Stimulated activated CD8-positive, alpha-beta memory T cell treated with anti-CD3 and anti-CD28 coated beads, Interleukin-15, amount 100 ng/mL, for 4 hours (primary cell): ENCODE measurements at places on chromosomes 6 and 20.

- no peak for DNase-seq
Observed at GRCh38 chr6:152127432-152128165, 320.1 kb downstream of the ESR1 start.

- DNase-seq: no peak
Observed at GRCh38 chr6:87431263-87431662, 23.5 kb downstream of the CFAP206 start.

GRCh38 chr20:60804918-60805630, 447.0 kb upstream of the CDH4 start:
- DNase-seq: no peak

GRCh38 chr20:47765271-47765670, 20.0 kb downstream of the SULF2 start:
- no peak for DNase-seq

DNA sequence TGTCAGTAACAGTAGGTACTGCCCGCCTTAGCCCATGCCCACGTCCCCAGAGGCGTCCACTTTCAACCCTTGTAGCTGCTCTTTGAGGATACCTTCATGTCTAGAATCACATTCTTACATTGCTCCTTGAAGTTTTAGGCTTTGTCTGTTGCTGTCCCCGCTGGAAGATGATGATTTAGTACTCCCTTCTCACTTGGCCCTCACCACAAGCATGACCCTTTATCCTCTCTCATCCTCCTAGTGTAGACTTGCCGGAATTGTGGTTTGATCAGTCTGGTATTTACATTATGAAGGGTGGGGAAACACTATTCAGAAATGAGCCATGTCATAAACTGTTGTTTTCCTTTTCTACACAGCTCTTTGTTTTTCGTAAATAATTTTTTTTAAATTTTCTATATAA, 87.4 kb downstream of the ARID1B start:
- DNase-seq: no peak

DNA sequence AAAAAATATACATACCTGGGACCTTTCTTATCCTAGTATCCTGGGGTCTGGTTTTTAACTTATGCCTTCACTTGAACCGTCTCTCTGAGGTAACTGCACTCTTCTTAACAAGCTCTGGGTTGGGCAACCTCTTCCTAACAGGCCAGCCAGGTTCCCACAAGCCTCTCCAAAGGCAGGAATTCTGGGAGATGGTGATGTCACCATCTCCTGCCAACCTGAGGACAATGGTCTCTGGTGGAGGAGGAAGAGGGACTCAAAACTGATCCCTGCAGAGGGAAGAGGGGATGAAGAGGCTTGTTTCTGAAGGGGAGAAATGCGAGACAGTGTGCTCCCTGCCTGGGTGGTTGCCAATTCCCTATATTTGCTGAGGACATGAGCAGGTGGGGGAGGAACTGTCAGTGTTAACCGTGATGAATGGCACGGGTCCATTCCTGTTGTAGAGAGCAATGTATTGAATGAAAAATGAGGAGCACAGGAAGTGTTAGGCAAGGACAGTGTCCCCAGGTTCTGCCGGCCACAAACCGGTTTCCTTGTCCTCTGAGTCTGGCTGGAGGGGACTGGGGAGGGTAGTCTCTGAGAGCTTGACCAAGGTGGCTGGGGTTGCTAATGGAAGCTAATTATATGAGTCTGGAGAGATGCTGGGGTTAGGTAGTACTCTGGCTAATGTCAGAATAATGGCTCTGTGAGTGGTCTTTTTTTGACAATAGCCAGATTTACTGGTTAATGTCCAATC, 95.5 kb downstream of the KCNB1 start:
- no peak for DNase-seq

DNA sequence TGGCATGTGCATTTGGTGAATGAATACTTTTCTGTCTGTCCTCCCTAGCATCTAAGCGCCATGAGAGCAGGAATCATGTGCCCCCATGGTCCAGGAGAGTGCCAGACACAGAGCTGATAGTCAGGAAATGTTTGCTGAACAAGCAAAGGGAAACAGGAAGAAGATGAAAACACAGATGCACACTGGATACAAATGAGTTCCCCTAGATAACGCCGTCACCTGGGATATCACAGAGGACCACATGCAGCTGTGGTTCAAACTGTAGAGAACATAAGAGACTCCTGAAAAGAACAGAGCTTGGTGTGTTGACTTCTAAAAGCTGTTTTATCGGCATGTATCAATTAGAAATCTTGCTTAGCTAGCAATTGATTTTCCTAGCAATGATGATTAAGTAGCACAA, 293.7 kb downstream of the BTBD3 start:
- DNase-seq: no peak

DNA sequence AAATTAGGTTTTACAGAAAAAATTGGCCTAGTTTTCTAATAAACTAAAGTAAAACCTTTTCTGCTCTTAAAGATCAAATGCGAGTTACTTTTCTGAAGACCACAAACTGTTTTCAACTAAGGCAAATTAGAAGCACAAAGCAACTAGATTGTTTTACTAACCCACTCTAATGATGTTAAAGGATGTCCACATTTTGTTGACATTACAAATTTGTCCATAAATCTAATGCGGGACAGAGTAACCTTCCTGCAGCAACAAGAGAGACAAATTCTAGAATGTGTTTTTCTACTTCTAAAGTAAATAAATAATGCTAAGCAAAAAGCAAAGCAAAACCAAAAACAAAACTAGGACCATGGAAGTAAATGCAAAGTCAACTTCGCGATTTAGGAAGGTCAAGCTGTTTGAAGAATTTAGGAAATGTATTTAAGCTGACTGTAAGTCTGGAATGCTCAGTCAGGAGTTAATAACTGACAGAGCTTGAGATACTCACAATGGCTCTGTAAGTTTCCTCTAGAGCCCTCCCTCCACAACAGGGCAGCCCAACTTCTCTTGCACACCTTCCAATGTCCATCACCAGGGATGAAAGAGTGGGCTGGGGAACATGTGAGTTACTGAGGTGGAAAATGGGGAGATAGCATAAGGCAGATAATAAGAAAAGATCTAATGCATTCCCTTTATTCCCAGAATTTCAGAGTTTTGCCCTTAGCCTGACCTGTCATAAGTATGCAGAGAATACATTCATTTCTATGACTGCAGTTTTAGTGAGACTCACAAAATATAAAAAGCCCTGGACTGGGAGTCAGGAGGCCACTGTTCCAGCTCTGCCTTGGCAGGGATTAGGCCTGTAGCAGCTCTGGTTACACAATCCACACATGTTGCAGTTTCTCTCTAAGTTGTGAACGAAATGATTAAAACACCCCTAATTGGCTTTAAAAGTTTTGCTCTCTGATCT, 158.8 kb downstream of the FOXA2 start:
- no peak for DNase-seq

DNA sequence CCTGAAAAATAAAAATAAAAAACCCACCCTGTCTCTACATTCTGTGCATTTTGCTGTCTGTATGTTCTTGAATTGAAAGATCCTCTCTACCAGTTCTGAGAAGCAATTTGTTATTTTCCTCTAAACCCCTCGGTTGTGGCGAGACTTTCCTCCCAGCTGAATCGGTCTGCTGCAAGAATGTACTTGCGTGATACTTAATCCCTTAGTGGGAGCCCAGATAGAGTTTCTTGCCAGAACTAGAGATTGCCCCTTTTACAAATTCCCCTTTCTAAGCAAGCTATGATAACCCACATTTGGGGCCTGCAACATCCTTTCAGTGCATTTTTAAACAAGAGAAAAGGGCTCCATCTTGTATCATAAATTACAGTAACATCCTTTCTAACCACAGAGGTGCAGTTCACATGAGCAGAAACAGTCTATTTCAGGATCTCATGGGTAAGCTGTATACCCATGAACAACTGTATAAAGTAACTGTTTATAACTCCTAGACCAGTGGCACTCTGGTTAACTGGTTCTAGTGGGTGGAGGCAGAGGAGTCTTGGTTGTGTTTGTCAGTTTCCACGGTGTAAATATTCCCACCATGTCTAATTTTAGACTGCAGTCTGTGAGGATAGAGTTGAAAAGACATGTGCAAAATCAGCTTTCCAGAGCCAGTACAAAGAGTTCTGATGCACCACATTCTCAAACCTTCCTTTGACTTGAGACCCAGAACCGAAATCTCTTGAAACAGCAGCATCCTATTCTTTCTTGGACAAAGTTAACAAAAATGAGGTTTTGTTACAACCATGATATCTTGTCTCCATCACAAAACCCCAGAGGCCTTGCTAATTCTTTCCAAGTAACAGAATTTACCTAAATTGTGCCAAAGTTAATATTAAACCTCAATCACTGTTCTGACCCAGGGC, 113.1 kb upstream of the ZNF217 start:
- DNase-seq: no peak

- no peak for DNase-seq
Observed at GRCh38 chr6:1552296-1552761, 57.4 kb upstream of the FOXC1 start.

GRCh38 chr6:50821441-50822077, 2.9 kb downstream of the TFAP2B start:
- no peak for DNase-seq

DNA sequence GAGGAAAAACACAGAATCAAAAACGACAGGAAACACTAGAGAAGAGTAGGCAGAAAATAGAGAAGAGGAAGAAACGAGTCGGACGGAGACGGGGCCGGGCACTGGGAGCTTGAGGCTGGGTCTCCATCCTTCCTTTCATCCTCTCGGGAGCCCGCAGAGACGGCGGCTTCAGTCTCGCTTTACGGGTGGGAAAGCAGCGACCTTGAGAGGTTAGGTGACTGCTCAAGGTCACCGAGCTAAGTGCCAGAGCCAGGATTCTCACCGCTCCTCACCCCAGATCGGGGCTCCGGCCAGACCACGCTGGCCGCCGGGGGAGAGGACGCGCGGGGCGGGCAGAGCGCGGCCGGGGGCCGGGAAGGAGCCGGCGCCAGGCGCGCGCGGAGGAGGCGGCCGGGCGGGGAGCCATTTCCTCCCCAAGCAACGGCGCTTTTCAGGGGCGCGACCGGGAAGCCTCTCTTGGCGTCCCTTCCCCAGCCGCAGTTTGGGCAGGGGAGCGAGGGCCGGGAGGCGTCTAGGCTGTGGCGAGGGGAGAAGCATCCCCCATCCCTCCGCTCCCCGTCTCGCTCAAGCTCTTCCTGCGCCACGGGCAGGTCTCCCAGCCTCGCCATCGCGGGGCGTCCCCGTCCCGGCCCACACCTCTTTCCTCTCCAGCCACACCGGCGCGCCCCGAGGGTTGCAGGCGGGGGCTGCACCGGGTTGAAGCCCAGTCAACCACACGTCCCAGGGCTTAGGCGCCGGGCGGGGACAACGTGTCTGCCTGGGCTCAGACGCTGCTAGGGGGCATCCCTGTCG, 24.1 kb upstream of the MAP3K7 start:
- DNase-seq: peak; percentile 5

DNA sequence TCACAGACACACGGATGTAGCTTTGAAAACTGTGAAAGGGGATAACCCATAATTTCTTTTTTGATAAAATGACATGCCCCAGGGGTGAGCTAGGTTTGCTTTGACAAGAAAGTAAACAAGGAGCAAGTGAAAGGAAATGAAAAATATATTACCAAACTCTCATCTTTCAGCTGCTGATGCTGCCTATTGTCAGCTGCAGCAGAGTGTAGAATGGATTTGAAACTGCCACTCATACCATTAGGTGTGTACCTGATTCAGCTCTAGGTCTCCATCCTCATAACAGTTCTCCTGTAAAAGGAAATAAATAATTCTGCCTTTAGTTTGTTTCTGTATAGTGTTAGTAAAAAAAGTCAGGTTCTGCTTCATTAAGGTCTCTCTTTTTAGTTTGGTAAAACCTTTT, 415.1 kb upstream of the MARCKS start:
- no peak for DNase-seq

GRCh38 chr6:154292855-154293519, 63.6 kb downstream of the IPCEF1 start:
- DNase-seq: no peak

- no peak for DNase-seq
Observed at GRCh38 chr6:85703406-85703805, 60.7 kb upstream of the SYNCRIP start.

GRCh38 chr6:41208439-41209106, 7.6 kb upstream of the TREML2 start:
- no peak for DNase-seq

DNA sequence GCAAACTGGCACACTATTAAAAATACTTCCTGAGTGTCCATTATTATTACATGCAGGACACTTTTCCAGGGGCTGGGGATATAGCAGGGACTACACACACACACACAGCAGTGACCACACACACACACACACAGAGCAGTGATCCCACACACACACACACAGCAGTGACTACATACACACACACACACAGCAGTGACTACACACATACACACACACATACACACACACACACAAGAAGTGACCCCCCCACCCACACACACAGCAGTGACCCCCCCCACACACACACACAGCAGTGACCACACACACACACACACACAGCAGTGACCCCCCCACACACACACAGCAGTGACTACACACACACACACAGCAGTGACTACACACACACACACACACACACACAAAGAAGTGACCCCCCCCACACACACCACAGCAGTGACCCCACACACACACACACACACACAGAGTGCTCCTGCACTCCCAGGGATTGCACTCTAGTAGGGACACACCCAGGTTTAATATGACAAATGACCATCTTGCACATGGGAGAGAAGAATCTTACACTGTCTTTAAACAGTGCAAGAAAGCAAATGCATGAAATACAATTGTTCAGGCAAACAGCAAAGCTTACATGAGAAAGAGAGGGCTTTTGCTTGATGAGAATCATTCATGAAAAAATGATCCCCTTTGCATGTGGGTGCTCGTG, 115.5 kb downstream of the IRF4 start:
- DNase-seq: no peak

- DNase-seq: no peak
Observed at GRCh38 chr6:41460742-41461336, 85.3 kb upstream of the FOXP4 start.

DNA sequence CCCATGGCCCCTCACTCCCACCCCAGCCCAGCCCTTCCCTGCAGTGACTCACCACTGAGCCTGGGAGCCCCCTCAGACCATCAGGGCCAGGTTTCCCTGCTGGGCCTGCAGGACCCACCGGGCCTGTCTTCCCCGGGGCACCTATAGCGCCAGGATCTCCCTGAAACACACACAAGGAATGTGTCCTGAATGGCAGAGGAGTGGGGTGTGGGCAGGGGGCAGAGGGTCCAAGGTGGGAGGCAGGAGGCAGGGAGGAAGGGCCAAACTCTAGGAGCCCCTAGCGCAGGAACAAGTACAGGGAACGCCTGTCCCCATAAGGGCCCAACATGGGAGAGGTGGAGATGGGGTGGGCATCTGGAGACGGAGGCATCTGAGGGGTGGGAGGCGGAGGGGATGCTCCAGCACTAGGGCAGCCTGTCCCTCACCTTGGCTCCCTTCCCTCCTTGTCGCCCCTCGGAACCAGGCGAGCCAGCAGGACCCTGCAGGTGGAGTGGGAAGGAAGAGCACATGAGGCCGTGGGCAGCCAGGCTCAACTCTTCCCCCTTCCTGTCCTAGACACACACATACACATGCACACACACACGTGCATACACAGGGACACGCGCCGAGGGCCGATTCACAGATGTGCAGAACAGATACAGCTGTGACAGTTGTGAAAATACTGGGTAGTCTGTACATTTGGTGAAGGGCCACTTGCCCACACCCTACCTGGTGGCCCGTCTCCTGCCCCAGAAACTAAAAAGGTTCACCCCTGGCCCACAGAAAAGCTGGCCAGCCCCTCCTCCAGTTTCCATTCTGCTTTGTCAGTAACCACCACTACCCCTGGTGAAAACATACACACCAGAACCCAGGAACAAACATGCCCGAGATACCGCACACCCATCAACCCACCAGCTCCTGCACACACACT, 24.6 kb downstream of the COL11A2 start:
- no peak for DNase-seq
